Activated naive CD4-positive, alpha-beta T cell treated with anti-CD3 and anti-CD28 coated beads, Interleukin-2, amount 10 ng/mL, durations not matched to agents 7 days and 5 days (primary cell): ENCODE measurements at places on chromosomes 6 and 20.

GRCh38 chr20:38842026-38842425, 36.5 kb downstream of the PPP1R16B start:
- DNase-seq = no peak

GRCh38 chr20:54678253-54678652, 202.9 kb downstream of the DOK5 start:
- DNase-seq = no peak

GRCh38 chr6:159969921-159970320, 1.0 kb downstream of the IGF2R start:
- DNase-seq = peak; percentile 52

- DNase-seq = no peak
Measured at GRCh38 chr6:85594197-85594930, 706 bp upstream of the SNX14 start.
